ENCODE measurements at places on chromosomes 11 and 22.

- DNase-seq = no peak
These were observed 252 bp downstream of the APOL2 start for GRCh38 chr22:36239150-36239400.

DNA sequence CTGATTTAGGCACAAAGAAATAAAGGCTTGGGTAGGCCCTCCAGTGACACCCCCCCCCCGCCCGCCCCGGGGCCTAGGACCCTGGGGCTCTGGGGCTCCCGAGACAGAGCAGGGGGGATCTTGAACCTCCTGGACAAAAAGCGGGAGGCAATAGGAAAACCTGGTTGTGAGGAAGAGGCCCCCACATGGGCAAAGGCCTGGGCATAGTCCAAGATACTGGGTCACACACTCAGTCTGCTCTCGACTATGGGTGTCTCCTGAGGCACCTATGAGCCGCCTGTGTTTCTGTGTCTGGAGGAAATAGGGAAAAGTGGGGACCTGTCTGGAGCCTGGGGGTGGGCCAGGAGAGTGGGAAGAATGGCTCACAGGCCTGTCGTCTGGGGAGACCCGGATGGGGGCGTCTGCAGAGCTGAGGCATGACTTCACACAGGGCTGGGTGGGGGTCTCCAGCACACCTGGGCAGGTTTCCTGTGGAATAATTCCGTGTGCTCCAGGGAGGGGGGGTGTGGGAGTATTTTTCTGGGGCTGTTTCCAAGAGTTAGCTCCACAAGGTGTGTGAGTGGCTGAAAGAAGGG lies 2.4 kb upstream of the MN1 start:
- DNase-seq = no peak

DNA sequence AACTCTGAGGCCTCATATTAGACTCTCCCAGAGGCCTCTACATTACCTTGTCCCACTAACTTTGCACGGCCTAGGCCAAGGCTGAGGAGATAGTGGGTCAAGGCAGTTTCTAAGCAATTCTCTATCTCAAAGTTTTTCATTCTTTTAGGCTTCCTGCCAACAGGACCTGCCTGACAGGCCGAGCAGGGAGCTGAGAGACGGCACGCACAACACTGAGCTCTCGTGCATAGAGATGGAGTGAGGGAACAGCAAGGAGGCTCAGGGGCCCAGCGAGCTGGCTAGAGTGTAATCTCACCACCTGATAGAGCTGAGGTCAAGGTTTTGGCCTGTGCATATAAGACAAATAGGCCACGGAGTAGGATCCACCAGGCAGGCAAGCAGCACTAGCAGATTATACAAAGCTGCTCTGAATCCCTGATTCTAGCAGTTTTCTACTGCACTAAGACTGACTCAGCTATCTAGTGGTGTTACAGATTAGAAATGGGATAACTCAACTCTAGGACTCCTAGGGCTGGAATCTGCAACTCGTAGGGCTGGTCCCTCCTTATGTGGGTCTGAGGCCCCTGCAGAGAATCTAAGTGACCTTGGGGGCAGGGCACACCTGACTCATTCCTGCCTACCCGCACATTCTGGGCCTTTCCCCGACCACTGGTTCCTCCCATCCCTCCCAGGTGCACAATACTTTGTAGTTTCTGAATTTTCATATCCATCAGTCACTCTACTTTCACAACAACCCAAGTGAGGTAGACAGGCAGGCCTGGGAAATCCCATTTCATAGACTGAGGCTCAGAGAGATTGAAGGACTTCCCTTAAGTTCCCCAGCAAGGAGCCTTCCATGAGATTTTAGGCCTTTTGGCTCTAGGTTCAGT lies 1.7 kb downstream of the CYB5R2 start:
- no peak for DNase-seq

GRCh38 chr11:86261328-86261727 lies 16.8 kb downstream of the EED start:
- no peak for DNase-seq

DNA sequence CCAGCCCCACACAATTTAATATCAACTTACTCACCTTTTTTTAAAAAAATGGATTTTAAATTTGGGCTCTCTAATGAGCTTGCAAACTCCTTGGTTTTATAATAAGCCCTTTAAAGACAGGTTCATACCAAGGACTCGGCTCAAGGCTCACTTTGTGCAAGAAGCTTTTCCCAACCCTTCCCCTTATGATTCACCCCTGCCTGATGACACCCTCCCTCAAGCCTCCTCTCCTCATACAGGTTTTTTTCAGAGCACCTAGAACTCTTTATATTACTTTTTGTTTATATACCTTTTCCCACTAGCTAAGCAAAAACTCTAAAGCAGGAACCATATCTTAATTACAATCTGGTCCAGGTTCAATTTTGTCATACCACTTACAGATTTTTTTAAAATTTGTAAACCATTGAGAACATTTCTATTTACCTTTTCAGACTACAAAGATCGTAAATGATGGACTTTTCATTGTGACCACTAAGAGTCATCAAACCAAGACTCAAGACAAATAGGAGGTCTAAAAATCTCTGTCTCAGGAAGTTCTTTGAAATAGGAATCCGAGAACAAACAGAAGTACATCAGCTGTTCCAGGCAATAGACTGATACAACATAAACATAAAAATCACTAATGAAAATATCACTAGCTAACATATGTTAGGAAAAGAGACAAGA lies 13.1 kb upstream of the EXPH5 start:
- no peak for DNase-seq

DNA sequence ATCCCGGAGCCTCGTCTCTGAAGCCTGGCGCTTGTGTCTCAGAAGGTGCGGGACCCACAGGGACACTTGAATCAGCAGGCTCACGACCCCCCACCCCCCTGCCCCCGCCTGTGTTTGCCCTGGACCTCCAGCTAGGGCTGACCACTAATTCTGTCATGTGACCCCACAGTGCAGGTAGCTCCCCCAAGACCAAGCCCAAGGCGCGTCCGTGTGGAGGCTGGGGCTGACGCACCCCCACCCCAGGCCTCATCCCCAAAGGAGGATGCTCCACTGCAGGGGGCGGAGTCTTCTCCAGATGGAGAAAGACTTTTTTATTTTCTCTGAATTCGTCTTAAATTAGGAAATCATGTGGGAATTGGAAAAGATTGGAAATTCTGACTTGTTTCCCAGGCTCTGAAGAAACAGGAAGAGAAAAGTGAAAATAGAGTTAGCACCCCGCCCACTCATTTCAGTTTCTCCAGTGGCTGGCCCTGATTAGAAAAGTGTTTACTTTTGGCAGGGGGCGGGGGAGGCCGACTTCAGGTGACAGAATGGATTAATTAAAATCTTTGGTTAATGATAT lies 1.0 kb upstream of the RELA start:
- DNase-seq = no peak

GRCh38 chr11:2744166-2744565 lies 44.4 kb upstream of the KCNQ1OT1 start:
- no peak for DNase-seq

GRCh38 chr11:119381181-119381988 lies at the start of gene USP2:
USP2 (minus strand) TSS chr11:119381690; CDS start chr11:119373480, 8,210 bp downstream.
- peak; percentile 83 for DNase-seq

DNA sequence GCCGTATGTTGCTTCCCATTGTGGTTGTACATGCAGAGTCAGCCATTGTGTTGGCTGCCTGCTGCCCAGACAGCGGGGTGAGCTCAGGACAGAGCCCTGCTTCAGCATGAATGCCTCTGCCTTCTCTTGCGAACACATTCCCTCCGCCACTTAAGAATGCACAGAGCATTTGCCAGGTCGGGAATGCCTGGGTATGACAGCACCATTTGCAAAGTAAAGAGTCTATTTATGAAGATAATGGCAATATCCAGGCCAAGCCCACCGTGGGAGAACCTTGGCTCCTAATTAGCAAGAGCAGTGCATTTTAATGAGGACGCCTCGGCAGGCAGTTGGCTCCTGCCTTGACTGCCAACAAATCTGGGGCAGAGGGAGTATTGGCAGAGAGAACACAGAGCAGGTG lies 62.5 kb upstream of the SORL1 start:
- DNase-seq = no peak

DNA sequence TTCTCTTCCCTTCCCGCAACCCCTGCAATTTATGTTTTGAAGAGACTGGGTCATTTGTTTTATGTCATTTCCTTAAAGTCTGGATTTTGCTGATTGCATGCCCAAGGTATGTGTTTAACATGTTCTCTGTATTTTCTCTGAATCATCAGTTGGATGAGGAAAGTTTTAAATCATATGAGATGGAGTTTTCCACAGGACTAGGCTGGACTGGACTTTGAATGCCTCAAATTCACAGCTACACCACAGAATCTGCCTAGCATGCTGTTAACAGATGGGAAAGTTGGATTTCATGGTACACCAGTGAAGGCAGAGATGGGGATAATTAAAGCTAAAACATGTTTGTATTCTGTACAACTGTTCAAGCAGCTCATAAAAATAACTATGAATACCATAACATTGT lies 62.6 kb downstream of the CWC15 start:
- DNase-seq = no peak

GRCh38 chr11:110878513-110878912 lies 166.3 kb upstream of the ARHGAP20 start:
- no peak for DNase-seq

DNA sequence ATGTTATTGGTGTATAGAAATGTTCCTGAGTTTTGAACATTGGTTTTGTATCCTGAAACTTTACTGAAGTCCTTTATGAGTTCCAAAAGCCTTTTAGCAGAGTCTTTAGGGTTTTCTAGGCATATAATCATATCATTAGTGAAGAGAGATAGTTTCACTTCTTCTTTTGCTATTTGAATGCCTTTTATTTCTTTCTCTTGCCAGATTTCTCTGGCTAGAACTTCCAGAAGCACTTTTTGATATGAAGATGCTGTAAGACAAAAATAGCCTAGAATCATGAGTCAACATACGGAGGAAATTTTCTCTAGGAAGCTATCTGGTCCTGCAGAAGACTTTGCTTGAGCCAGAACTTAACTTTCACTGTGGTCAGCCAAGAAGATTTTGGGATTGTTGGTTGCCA lies 86.7 kb upstream of the IZUMO1R start:
- DNase-seq = no peak

GRCh38 chr11:31903225-31904074 lies 92.3 kb upstream of the PAX6 start:
- DNase-seq = no peak

GRCh38 chr11:36507824-36508489 lies 2.1 kb downstream of the TRAF6 start:
- no peak for DNase-seq

DNA sequence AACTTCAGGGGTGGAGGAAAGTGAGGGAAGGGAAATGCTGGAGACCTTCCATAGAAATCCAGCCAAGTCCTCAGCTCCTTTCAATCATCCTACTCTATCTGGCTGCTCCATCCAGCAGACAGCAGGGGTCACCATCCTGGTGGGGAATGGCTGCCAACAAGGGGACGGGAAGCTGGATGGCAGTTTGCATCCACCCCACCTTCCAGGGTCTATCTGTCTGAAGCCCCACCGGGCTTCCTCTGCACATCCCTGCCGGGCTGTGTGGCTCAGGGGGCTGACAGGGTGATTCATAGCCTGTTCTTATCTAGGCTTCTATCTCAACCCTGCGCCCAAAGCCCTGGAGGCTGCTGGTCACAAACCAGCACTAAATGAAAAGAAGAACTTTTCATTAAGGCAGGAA lies 1.1 kb downstream of the SYTL2 start:
- no peak for DNase-seq

DNA sequence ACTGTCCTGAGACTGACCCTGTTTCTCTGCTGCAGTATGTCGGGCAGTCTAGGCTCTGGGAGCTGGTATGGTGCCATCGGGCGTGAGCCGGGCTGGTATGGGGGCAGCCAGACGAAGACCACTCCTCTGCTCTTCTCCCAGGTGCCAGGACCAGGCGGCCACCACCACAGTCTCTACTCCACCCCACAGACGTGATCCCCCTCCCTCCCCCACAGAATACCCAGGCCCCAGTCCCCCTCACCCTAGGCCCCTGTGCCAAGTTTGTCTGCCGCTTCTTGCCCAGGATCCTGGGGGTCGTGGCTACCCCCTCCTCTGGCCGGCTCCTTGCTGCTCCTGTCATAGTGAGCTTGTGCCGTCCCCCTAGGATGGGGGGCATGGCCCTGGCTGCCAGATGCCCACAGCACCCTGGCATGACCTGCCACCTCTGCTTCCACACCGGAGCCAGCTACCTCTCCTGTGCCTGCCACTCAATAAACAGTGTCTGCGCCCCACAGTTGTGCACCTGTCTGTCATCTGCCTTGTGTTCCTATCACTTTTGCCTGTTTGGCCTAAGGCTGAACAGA lies 2.0 kb upstream of the KCNK4 start:
- no peak for DNase-seq

DNA sequence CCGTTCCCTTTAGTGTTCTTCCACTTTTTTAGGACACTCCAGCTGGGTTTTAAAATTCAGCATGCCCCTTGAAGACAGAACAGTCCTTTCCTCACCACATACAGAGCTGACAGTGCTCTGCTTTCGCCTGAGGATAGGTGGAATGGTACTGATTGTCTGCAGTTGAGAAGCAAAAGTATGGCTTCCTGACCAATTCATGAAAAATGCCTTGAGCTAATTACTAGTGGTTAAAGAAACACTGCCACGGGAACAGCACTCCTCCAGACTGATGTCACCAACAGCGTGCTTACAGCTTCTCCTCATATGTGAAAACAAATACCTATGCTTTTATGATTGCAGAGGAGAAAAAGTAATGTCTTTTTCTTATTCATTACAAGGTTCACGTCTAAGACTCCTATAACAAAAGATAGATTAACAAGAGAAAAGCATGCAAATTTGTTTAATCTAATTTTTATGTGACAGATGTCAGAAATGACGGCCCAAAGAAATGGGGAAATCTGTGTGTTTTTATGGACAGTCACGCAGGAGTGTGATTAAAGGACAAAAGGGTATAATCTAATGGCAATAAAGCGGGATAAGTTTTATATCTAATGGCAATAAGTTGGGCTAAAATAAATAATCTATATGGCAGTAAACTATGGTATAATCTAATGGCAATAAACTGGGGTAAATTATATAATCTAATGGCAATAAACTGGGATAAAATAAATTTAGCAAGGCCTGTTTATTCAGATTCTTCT lies 123.4 kb upstream of the ARHGAP42 start:
- DNase-seq = no peak

DNA sequence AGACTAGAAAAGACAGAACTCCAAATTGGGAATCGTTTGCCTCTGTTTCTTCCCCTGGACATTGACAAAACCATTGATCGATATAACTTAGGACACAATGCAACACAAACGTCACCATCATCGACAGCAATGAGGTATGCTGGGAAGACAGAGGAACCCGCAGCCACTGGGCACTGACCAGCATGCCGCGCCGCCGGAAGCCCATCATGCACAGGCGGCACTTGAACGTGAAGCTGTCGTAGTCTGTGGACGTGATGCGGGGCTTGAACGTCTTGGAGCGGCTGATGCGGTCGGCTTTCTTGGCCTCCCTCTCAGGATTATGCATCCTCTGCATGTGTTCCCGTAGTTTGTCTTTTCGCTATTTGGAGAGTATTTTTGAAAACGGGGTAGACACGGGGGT lies 23.0 kb upstream of the NFRKB start:
- no peak for DNase-seq

- no peak for DNase-seq
These were observed 104.0 kb upstream of the PITPNB start for GRCh38 chr22:28023036-28023435.

Data from cortex of kidney (tissue), 1 donor.